ENCODE measurements at places on chromosomes 3 and 15. TPM values are rescaled to one million over a fixed set of nuclear protein-coding genes. Genes with fewer than 3 reads are reported as not detected.

DNA sequence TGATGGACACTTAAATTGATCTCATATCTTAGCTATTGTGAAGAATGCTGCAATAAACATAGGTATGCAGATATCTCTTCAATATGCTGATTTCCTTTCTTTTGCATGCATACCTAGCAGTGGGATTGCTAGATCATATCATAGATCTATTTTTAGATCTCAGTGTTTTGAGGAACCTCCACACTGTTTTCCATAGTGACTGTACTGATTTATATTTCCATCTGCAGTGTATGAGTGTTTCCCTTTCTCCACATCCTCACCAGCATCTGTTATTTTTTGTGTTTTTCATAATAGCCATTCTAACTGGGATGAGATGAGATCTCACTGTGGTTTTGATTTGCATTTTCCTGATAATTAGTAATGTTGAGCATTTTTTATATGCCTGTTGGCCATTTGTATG lies 17.1 kb upstream of the RASA2 start:
- H3K36me3 ChIP-seq, result no peaks in the 10 kb centered on the region
- no peak for DNase-seq
- H3K4me1 ChIP-seq, result no peaks in the 10 kb centered on the region
- H3K4me3 ChIP-seq, result no peak overlapping the region
- no peaks in the 10 kb centered on the region for H3K27me3 ChIP-seq

DNA sequence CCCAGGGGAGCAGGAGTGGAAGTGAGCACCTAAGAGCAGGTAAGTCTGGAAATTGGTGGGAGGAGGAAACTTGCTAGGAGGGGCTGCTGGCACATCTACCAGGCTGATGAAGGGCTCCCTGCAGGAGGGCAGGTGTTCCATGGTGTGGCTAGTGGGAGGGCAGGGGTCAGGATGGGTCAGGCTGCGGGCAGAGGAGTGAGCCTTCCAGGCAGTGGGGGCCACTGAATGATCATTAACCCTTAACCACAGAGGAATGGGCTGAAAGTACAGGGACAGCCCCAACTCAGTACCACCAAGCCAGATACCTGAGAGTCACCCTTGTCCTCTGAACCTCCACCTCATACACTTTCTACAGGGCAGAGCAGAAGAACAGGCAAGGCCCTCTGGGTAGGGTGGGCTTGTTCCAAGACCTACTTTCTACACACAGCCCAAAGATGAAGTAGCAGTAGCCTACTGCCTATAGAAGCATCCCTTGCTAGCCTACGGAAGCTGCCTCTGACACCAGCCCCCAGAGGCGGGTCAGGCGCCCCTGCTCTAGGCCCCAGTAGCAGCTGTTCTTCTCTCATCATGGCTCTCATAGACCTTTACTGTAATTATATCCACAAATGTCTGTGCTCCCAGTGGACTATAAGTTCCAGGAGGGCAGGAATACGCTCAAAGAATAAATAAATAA lies 4.6 kb downstream of the RAB6B start:
- H3K4me1 ChIP-seq, result no peaks in the 10 kb centered on the region
- DNase-seq, result no peak
- no peak overlapping the region for H3K4me3 ChIP-seq
- H3K27ac ChIP-seq, result no peak overlapping the region
- no peaks in the 10 kb centered on the region for H3K36me3 ChIP-seq

DNA sequence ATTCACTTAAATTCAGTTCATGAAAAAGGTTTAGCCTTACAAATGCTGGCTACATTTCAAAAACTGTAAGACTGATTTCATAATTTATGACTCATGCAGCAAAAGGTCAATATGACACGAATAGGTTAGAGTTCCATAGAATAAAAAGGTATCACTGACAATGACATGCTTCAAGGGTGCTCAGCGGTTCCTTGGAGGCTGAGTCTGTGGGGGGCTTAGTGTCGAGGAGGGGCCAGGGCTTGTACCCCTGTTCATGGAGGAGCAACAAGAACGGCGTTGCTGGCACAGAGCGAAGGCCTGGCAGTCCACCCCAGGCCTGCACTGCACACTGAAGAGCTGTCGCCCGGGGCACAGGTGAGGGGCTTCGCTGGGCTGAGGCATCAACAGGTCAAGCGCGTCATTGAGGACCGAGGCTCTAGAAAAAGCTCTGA lies 174.2 kb downstream of the NR1D2 start:
- no peak overlapping the region for H3K27ac ChIP-seq
- no peaks in the 10 kb centered on the region for H3K27me3 ChIP-seq
- no peaks in the 10 kb centered on the region for H3K36me3 ChIP-seq
- no peak for DNase-seq
- no peaks in the 10 kb centered on the region for H3K4me1 ChIP-seq

DNA sequence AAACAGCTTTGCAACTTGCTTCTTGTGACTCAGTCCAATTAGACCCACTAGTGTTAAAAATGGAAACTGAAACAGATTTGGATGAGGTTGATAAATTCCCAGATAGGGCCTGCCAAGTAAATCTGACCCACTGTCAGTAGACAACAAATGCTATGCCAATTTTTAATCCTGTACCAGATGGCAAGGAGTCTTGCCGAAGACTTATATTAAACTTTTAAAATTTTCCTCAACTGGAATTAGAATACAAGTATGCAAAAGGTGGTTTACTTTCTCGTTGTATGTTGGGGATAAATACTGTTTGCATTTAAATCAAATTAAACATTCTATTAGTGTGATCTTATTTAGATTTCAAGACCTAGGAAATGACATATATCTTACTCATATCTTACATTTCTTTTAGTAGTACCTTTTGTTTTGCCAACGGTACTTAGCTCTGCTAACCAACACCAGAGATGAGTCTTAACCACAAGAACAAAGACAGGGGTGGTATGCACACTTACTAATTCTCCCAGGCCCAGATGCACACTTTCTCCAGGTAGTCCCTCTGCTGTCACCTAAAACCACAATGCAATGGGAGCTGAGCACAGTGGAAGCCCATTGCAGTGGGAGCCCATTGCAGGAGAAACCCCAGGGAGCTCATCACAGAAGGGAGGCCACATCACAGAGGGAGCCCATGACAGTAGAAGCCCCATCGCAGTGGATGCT lies 77.8 kb downstream of the WWTR1 start:
- DNase-seq, result no peak
- H3K4me3 ChIP-seq, result no peak overlapping the region
- no peaks in the 10 kb centered on the region for H3K36me3 ChIP-seq
- no peak overlapping the region for H3K27ac ChIP-seq
- peaks cover 7% of the 10 kb centered on the region for H3K4me1 ChIP-seq

DNA sequence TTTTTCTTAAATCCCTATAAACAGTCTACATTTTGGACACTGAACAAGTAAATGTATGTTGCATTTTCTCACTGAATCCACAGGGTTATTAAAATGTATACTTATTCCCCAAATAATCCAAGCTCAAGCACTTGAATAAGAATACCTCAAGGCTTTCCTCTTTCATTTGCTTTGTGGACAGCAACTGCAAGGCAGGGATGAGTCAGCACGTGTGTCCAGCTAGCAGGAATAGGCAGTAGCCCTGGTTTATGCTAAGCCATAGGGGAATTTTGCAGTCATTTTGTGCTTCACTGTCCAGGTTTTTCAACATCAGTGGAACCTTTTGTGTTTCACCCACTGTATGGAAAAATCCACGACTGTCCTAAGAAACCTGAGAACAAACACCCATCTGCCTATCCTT lies 96.7 kb upstream of the KCNMB2 start:
- H3K27me3 ChIP-seq, result no peaks in the 10 kb centered on the region
- H3K4me3 ChIP-seq, result no peak overlapping the region
- no peaks in the 10 kb centered on the region for H3K36me3 ChIP-seq
- H3K4me1 ChIP-seq, result no peaks in the 10 kb centered on the region
- H3K27ac ChIP-seq, result no peak overlapping the region
- DNase-seq, result no peak

The UNC13C gene
- not detected for total RNA-seq

- no peak overlapping the region for H3K4me3 ChIP-seq
- no peaks in the 10 kb centered on the region for H3K27me3 ChIP-seq
- no peaks in the 10 kb centered on the region for H3K4me1 ChIP-seq
- DNase-seq, result no peak
Measured at GRCh38 chr3:184629555-184630160, 68.1 kb downstream of the EPHB3 start.

The XCR1 gene
- not detected for total RNA-seq

GRCh38 chr3:71225951-71226564 lies 357.5 kb downstream of the FOXP1 start:
- peak overlapping the region; percentile 69 for H3K27ac ChIP-seq
- peaks cover 30% of the 10 kb centered on the region for H3K4me1 ChIP-seq
- peak overlapping the region; percentile 47 for H3K4me3 ChIP-seq
- DNase-seq, result peak; percentile 32
- H3K27me3 ChIP-seq, result no peaks in the 10 kb centered on the region

- H3K4me3 ChIP-seq, result no peak overlapping the region
- no peak for DNase-seq
- H3K4me1 ChIP-seq, result no peaks in the 10 kb centered on the region
Measured at GRCh38 chr15:21260966-21261395, 179.3 kb downstream of the POTEB3 start.

- H3K4me1 ChIP-seq, result no peaks in the 10 kb centered on the region
- no peak overlapping the region for H3K4me3 ChIP-seq
- no peak overlapping the region for H3K27ac ChIP-seq
Measured at GRCh38 chr3:162777118-162777517, 1280.5 kb downstream of the OTOL1 start.

- H3K27ac ChIP-seq, result no peak overlapping the region
- H3K36me3 ChIP-seq, result no peaks in the 10 kb centered on the region
- no peak for DNase-seq
- H3K27me3 ChIP-seq, result no peaks in the 10 kb centered on the region
- no peak overlapping the region for H3K4me3 ChIP-seq
Measured at GRCh38 chr3:65024148-65024547, 336.3 kb upstream of the ADAMTS9 start.

GRCh38 chr3:56296361-56296760 lies 171.9 kb downstream of the ERC2 start:
- no peaks in the 10 kb centered on the region for H3K36me3 ChIP-seq
- no peaks in the 10 kb centered on the region for H3K27me3 ChIP-seq
- H3K4me1 ChIP-seq, result no peaks in the 10 kb centered on the region
- H3K4me3 ChIP-seq, result no peak overlapping the region

The GRIP2 gene
- total RNA-seq, result not detected

The VILL gene
- total RNA-seq, result 42.1 TPM

GRCh38 chr15:83571820-83572707 lies 81.9 kb upstream of the ADAMTSL3 start:
- H3K27ac ChIP-seq, result no peak overlapping the region
- H3K36me3 ChIP-seq, result no peaks in the 10 kb centered on the region
- no peak overlapping the region for H3K4me3 ChIP-seq
- peaks cover 2% of the 10 kb centered on the region for H3K27me3 ChIP-seq
- no peaks in the 10 kb centered on the region for H3K4me1 ChIP-seq

DNA sequence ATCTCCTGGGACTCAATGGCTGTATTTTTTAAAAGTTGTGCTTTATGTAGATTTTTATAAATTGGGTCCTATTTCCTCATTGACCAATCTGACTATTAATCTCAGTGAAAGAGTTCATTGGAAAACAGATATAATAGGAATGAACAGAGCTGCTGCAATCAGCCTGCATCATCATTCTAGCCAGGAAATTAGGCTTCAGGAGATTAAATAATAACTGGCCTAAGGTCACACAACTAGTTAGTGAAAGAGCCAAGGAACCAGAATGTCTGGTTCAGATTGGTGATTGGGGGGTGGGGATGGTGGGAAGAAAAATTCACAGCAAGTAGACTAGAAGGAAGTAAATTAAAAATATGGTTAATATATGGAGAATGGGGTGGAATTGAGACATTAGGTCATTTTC lies 180.9 kb upstream of the ROPN1 start:
- DNase-seq, result no peak
- H3K4me1 ChIP-seq, result no peaks in the 10 kb centered on the region
- no peaks in the 10 kb centered on the region for H3K27me3 ChIP-seq
- H3K4me3 ChIP-seq, result no peak overlapping the region
- H3K27ac ChIP-seq, result no peak overlapping the region

DNA sequence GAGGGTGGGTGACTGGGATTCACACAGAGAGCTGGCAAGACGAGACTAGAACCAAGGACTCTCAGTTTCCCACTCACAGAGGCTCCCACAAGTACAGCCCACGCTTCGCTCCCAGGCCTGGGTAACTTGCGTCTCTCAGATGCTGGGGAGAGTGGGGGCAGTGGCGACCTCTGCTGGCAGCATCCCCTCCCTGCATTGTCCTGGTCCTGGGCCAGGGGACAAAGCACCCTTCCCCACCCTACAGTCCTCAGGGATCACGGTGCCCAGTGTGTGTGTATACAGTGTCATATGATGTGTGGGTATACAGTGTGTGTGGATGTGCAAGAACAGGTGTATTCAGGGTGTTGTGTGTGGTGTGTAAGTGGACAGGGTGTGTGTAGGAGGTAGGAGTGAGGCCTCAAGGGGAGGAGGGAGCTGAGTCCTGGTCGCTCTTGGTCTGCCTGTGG lies 12.8 kb downstream of the VILL start:
- H3K27me3 ChIP-seq, result no peaks in the 10 kb centered on the region
- H3K27ac ChIP-seq, result no peak overlapping the region
- H3K36me3 ChIP-seq, result peaks cover 21% of the 10 kb centered on the region
- no peak overlapping the region for H3K4me3 ChIP-seq

GRCh38 chr3:23612296-23612891 lies 193.4 kb upstream of the UBE2E1 start:
- no peak overlapping the region for H3K27ac ChIP-seq
- H3K4me1 ChIP-seq, result peaks cover 2% of the 10 kb centered on the region
- DNase-seq, result no peak
- no peaks in the 10 kb centered on the region for H3K36me3 ChIP-seq
- H3K4me3 ChIP-seq, result no peak overlapping the region

The CCR3 gene
- total RNA-seq, result not detected

The FOXB1 gene
- total RNA-seq, result 0.19 TPM

The SERINC4 gene
- 0.26 TPM for total RNA-seq

DNA sequence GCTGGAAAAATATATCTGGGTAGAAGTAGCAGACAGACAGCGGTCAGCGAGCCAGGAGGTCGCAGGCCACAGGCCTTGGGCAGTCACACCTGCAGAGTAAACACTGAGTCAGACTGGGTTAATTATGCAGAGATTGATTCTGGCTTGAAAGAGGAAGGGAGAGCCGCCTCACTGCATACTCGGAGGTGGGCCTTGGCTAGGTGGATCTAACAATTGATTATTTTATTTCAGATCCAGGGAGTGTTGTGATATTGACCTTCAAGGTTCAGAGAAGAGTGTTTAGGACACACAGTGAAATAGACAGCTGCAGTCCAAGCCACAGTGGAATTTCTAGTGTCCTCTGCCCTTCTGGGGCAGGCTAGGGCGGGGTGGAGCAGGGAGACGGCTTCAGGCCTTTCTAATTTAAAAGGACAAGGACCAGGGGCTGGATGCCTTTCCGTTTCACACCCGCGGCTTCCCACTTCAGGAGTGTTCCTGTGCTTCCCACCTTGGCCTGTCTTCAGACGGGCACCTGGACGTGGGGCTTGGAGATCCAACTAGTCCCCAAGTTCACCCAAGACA lies 237.3 kb downstream of the XXYLT1 start:
- DNase-seq, result no peak
- H3K4me1 ChIP-seq, result no peaks in the 10 kb centered on the region
- H3K27me3 ChIP-seq, result peaks cover 18% of the 10 kb centered on the region
- no peak overlapping the region for H3K4me3 ChIP-seq

The AMOTL2 gene
- 0.76 TPM for total RNA-seq

GRCh38 chr3:21754839-21755238 lies 3.8 kb upstream of the ZNF385D start:
- no peak overlapping the region for H3K4me3 ChIP-seq
- no peak for DNase-seq
- no peak overlapping the region for H3K27ac ChIP-seq
- H3K36me3 ChIP-seq, result no peaks in the 10 kb centered on the region
- H3K4me1 ChIP-seq, result no peaks in the 10 kb centered on the region
- H3K27me3 ChIP-seq, result peaks cover 5% of the 10 kb centered on the region
